Left ventricle myocardium superior (tissue), 1 donor: ENCODE measurements at places on chromosomes 1 and 21. TPM values are rescaled to one million over a fixed set of nuclear protein-coding genes. Genes with fewer than 3 reads are reported as not detected.

The CTNNBIP1 gene
- 45.9 TPM for total RNA-seq

The SCAF4 gene
- 16.7 TPM for total RNA-seq

The GBP6 gene
- not detected for total RNA-seq

The RGSL1 gene
- total RNA-seq = not detected

The CHODL gene
- 0.20 TPM for total RNA-seq
